Stimulated activated CD8-positive, alpha-beta memory T cell treated with anti-CD3 and anti-CD28 coated beads, Interleukin-4, amount 100 ng/mL, for 48 hours (primary cell): ENCODE measurements at places on chromosomes 2 and 18.

- DNase-seq: no peak
Measured at GRCh38 chr2:45072064-45072861, 63.0 kb upstream of the SIX2 start.

- no peak for DNase-seq
Measured at GRCh38 chr2:120974950-120975349, 239.3 kb downstream of the GLI2 start.

- no peak for DNase-seq
Measured at GRCh38 chr18:11494107-11494506, 115.3 kb upstream of the SLC35G4 start.

DNA sequence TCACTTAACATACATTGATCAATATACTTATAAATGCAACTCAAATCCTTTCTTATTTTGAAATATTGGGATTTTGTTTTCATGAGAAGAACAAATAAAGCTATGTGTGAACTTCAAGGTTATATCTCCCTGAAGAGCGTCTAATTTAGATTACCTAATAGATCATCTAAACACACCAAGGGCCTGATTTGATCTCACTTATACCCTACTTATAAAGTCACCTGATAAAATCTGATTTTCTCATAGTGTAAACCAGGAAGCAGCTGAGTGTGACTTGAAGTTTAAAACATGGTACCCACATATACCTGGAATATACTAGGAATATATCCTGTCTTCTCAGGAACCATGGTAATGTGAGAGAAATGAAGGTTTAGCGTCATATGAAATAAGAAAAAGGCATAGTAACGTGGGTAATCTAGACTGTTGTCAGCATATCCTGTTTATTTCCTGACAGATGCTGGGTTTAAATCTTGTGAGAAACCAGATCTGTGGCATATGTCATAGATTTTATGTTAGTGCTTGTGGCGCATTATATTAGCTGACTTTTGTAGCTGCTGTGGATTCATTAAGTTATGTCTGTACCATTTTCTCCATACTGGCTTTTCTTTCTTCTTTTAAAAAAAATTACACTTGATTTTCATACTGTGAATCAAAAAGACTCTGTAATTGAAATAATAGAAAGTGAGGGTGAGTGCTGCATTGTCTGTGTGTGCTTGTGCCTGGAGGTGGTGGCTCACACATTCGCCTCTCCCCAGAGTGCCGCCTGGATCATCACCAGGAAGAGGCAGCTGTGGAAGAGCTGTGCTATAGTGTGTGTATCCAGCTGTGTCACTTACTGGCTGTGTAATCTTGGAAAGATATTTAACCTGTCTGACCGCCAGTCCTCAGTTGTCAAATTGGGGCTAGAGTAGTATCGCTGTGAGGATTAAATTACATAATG, 164.0 kb downstream of the MYO3B start:
- no peak for DNase-seq

GRCh38 chr2:217365656-217366055, 505.8 kb upstream of the TNP1 start:
- no peak for DNase-seq

- DNase-seq: no peak
Measured at GRCh38 chr2:231621051-231621879, 28.6 kb downstream of the TEX44 start.

DNA sequence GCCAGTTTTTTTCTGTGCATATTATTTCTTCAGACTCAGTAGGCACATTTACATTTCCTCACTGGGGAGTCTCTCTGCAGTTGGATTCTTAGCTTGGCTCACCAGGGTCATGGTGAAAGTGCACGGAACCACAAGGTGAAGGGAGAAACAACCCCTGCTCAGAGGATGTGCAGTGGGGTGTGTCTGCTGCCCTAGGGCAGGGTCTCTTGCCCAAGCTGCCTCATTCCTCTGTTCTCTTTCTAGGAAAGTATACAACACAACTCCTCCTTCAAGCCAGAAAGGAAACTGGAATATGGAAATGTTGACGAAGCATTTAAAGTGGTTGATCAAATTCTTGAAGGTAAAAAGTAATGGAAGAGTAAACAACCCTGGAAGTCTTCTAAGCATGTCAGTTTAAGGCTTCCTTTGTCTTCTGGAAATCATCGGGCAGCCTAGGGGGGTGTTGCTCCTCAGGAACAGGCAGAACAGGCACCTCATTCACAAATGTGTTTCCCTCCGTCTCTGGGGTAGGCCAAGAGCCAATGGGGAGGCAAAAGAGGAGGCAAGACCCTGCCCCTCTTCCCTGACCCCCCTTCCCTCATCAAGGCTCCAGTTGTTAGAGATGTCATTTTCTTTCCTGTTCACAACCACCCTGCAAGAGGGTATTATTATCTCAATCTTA, 41.4 kb downstream of the AOX1 start:
- DNase-seq: no peak
